NCI-H69 (cell line): ENCODE measurements at places on chromosomes 5 and 9.

DNA sequence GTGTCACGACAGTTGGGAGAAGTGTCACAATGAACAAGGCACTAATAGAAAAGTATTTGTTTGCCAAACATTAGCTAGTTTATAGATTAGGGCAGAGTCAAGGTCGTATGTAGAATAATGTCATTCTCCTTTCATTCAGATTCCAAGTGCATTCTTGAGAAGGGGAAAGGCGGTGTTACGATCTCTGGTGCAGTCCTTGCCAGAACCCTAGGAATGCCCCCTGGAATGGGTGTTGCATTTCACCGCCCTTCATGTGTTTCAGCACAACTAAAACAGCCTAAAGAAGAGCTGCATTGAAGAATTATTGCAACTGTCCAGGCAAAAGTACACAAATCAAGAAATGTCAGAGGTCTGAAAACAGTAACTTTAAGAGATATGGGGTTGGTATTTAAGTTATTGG lies 721.0 kb upstream of the WWC1 start:
- no peak for DNase-seq

GRCh38 chr9:109278848-109279247 lies 42.0 kb downstream of the EPB41L4B start:
- DNase-seq, result peak; percentile 16

DNA sequence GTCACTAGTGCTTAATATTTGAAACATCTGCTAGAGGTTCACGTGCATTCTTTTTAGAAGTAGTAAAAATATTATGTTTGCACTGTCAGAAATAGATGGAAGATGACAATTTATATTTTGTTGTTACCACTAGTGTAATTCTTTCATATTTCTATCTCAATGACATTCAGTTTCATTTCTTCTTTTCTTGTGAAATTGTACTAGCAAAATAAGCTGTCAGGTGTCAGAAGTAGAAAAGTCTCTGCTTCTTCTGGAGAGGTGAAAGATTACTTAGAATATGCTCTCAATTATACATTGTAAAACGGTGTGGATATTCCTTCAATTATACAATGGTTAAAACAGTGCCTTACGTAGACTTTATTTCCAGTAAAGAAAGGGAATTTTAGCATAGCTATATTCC lies 395.4 kb downstream of the CSNK1G3 start:
- DNase-seq, result no peak

DNA sequence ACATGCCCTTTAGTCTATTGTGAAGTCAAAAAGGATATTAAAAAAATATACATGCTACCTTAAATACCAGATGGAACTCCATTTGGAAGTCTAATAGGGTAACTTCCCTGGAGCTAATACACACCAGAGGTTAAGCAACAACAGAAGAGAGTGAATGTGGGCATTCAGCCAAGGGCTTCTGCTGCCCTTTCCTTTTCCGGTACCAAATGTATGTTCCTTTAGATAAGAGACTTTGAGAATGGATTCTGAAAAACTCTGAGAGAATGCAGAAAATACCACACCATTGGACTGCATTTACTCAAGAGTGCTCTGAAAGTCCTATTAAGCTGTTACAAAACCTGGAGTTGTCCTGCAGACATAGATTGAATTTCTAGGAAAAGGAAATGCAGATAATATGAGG lies 23.8 kb upstream of the TRPM3 start:
- DNase-seq, result no peak

DNA sequence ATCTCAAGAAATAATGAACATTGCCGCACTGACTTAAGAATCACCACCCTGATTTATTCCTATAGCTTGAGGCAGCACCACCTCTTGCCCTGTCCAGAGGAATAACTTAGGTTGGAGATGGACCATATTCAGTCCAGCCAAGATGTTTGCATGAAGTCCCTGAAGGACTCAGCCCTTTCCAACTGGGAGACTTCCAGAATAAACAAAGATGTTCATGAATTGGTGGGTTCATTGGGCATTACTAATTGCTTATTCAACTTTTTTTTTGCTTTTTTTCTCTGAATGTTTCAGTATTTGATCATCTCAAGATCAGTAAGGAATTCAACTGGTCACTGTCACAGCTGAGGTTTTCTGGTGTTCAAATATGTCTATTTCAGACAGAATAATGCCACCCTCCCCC lies 470.6 kb downstream of the CCDC171 start:
- DNase-seq, result no peak

DNA sequence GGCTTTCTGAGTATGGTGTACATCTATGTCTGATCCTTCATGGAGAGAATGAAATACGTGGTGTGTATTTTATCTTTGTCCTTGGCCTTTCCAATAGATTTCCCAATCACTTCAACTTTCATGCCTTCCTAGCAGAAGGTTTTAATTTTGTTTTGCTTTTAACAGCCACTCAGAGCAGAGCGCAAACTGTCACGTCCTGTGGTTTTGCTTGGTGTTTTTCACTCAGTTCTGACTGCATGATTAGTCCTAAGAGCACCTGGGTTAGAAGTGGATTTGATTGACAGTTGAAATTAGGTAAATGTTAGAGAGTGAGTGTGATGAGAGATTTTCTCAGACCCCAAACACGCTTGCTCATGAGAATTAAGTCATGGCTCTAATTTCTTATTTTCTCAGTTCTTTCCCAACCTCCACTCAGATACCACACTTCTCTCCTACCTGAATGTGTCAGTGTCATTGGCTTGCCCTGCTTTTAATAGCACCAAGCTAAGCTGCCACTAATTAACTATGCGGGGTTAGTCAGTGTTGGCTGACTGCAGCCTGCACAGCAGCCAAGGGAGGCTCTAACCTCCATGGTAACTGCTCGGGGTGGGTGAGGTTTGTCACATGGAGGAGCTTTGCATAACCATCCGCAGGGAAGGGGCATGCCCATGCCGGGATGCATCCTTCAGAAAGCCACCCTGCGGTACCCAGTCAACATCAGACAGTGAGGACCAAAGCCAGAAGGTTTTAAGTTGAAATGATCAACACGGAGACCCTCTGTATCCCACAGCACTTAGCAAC lies 173.4 kb downstream of the NR3C1 start:
- DNase-seq, result peak; percentile 76

GRCh38 chr5:135367076-135367475 lies 32.0 kb downstream of the MACROH2A1 start:
- DNase-seq, result no peak

GRCh38 chr9:10566848-10567247 lies 46.0 kb downstream of the PTPRD start:
- DNase-seq, result peak; percentile 71

DNA sequence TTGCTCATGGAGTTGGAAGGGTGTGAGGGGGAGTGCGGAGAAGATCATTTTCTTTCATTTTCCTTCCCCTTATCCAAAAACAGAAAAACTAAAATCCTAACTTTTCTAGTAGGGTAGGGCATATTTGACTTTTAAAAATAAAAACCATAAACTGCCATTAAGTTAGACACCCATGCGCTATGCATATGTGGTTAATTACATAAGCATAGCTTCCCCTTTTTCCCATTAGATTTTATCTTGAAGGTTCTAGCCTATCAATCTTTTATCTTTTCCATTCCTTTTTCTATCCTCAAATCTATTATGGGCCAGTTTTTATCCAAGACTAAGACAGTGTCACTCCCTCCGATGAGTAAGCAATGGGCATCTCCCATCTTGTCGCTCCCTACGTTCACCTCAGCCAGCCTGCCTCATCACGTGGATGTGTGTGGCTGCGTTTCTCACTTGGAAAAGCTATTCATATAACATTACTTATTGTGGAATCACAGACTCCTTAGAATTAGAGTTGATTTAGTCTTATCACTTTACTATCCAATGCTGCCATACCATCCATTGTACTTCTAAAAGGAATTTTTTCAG lies 49.2 kb downstream of the PCSK5 start:
- DNase-seq, result no peak

DNA sequence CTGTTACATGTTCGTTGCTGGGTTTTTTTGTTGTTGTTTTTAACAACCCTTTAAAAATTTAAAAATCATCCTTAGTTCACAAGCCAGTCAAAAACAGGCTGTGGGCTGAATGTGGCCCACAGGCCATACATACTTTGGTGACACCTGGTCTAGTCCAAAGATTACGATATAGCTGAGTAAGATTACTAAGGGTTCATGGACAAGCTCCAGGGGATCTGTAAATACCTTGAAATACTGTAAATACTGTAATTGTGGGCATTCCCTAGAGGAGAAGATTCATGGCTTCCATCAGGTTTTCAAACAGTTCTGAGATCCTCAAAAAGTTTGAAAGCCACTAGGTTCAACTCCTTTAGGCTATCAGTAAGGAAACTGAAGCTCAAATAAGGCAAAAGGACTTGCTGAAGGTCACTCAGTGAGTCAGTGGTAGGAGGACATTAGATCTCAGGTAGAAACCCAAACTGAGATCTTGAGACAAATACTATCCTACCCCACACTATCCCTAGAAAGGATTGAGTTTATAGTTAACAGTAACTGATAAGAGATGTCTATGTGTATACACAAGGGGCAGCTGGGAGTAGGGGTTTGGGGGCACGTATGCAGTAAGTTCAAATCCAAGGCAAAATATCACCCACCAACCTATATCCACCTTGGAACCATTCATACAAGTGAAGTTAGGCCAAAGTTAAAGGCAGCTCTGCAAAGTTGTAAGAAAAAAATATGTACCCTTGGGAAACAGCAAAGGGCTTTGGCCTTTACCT lies 17.8 kb downstream of the RAB14 start:
- no peak for DNase-seq

DNA sequence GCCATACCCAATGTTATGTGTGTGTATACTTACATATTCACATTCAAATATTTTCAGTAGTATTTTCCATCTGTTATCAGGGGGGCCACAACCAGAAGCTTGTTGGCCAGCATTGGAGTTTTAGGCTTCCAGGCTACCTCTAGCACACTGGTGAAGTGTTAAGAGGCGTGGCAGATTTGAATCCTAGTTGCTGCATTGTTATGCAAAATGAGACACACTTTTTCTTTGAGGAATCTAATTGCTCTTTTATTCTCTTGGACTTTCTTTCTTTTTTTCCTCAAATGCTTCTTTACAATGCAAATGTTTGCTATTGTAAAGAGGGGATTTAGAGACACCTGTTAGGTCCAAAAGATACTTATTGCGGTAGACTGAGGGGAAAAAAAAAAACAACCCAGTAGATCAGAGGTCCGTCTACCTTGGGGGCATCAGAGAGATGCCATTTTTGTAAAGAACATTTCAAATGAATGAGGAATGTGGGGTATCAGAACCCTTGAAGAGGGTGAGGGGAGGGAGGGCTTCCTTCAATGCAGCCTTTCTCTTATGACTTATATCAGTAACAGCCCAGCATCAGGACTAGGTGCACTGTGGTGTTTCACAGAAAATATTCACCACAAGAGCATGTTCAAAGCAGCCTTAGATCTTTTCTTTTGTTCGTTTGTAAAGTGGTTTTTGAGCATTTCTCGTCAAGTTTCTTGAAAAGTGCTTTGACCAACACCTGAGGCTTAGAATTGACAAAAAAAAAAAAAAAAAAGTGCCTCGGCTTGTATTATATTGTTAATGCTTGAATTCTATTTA lies 3.8 kb downstream of the SMARCA2 start:
- DNase-seq, result peak; percentile 21

DNA sequence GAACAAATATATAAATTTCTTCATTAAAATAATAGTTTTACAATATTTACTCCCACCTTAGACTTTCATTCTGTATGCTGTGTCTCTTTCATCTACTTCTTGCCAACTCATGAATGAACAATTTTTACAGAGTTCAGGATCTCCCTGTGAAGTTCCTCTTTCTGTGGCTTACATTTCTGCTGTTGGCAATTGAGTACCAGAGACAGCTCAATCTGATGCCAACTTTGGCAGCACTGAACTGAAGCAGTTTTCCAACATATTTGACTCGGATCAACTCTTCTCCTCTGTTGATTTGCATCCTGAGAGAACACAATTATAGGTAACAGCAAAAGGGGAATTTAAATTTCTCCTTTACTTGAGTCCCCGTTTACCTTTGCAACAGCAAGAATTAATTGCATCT lies 1262.2 kb downstream of the EFNA5 start:
- no peak for DNase-seq

GRCh38 chr9:90827181-90827871 lies 25.7 kb downstream of the SYK start:
- DNase-seq, result peak; percentile 65

DNA sequence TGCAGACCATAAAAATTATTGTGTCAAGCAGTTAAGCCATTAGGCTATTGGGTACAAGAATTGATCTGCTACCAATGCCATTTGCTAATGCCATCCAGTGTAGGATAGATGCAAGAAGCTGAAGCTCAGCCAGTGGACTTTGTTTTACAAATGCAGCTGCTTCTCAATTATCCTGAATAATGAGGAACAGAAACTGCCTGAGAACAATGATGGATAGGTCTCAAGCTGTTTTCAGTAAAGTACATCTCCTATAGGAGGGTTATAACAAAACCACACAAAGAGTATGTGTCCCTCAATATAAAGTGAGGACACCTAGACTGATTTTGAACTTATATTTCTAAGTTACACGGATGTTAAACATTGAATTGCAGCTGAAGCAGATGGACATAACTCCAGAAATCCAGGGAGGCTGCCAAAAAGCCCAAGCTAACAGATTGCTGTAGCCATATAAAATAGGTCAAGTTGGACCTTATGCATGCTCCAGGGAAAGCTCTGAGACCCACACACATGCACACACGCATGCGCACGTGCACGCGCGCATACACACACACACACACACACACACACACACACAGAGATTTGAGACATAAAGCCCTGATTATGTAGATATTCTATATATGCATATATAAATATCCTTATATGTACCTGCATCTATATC lies 482.7 kb upstream of the CD180 start:
- DNase-seq, result peak; percentile 62

GRCh38 chr5:151903243-151903653 lies 21.4 kb downstream of the GLRA1 start:
- DNase-seq, result peak; percentile 15

DNA sequence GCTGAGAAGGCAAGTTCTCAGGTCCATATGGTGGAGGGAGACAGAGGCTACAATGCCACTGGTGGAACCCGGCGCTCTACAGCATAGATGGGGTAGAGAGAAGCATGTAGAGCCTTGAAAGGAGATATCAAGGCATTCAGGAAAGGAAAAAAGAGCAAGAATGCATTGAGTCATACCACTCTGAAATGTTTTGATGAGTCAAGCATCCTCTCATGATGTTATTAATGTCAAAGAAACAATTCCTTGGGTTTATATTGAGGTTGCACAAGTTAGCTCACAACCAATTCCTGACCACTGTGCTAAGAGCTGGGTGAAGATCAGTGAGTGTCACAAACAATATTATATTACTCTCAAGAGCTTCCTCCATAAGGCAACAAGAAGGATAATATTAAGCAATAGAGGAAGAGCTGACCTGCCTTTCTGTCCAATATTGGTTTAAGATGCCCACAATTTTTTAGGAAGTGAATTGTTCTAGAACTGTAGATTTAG lies 178.0 kb downstream of the RFK start:
- DNase-seq, result no peak

DNA sequence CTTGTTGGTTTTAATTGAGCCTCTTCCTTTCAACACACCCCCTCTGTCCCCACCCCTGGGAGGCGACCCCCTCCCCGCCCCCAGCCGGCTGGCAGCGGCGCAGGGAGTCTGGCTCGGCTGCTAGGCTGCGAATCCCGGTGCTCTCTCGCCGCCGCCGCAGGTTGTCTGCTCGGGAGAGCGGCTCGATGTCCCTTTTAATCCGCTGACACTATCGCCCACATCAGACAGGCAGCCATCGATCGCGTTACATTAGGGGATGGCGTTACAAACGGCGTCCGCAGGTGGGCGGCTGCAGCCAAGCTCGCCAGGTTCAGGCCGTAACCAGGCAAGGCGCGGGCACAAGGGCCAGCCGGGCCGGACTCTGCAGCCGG lies 1.3 kb downstream of the NR2F1-AS1 start:
- DNase-seq, result peak; percentile 91
